ENCODE measurements at places on chromosomes 12 and 14. TPM values are rescaled to one million over a fixed set of nuclear protein-coding genes. Genes with fewer than 3 reads are reported as not detected.

Gene SLC6A13
- not detected for total RNA-seq

Gene SLC22A17
- total RNA-seq, result 23.2 TPM

Gene ANKS1B
- total RNA-seq, result 1.2 TPM

Gene KRT85
- total RNA-seq, result not detected

Gene GDF3
- not detected for total RNA-seq

Gene GPR137C
- total RNA-seq, result 0.58 TPM

Gene VEZT
- total RNA-seq, result 34.1 TPM

Gene SYNE3
- total RNA-seq, result 20.4 TPM

Gene RPL10L
- total RNA-seq, result not detected

Gene PLEK2
- 2.6 TPM for total RNA-seq

Gene NRIP2
- total RNA-seq, result under 0.01 TPM

Gene DRAM1
- 8.5 TPM for total RNA-seq

Gene CD163L1
- total RNA-seq, result not detected

Gene C12orf56
- total RNA-seq, result not detected

Gene COX8C
- total RNA-seq, result not detected

Gene GOLGA3
- 69.5 TPM for total RNA-seq

Gene LMNTD1
- total RNA-seq, result not detected

Gene FIGNL2
- not detected for total RNA-seq

Gene ARHGEF40
- total RNA-seq, result 32.8 TPM

Gene EML1
- total RNA-seq, result 18.1 TPM

Gene ZNF385A
- total RNA-seq, result 1.9 TPM

Gene CIDEB
- 1.0 TPM for total RNA-seq

Gene OR6C2
- not detected for total RNA-seq

Gene LIN7A
- 1.1 TPM for total RNA-seq

Gene PPP1R1A
- not detected for total RNA-seq

Gene TAS2R46
- not detected for total RNA-seq

Data from pericardium fibroblast (primary cell).